ENCODE measurements at places on chromosomes 7 and 10.

GRCh38 chr7:73769481-73770001, 529 bp downstream of the CLDN3 start:
- DNase-seq: no peak

DNA sequence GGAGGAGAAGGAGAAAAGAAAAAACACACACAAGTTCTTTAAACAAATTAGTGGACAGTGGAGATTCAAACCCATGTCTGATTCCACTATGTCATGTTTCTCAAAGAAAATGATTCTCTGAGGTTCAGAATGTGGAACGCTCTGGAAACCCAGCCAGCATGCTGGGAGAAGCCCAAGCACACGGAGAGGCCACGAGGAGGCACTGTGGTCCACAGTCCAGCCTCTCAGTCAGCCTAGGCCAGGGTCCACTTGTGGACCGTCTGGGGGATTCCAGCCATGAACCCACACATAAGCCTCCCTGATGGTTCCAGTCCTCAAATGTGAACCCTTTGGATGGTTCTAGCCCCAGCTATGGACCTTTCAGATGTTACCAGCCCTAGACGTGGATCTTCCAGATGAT, 73.4 kb downstream of the CAV1 start:
- DNase-seq: no peak

DNA sequence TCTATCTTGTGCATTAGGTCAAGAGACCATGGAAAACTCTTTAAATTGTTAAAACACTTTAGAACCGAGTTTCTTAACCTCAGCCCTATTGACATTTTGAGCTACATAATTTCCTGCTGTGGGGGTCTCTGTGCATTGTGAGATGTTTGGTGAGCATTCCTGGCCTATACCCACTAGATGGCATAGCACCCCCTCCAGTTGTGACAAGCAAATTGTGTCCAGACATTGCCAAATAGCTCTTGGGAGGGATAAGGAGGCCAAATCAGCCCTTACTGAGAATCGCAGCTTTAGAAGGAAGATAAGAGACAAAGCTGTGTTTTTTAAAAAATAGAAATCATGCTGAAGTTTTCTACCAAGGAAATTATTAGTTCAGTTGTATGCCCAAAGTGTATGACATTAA, 1158.5 kb upstream of the C7orf33 start:
- no peak for DNase-seq

DNA sequence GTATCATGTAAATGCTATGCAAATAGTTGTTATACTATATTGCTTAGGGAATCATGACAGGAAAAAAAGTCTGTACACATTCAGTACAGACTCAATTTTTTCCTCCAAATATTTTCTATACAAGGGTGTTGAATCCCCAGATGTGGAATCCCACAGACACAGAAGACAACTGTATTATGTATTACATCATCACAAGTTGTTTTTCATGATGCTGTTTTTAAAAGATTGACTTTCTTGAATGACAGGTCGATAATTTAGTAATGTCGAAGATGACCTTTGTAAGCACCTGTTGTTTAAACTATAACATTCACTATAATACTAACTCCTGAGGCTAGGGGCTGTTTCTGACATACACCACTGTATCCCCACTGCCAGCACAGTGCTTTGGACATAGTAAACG, 143.5 kb downstream of the MLLT10 start:
- DNase-seq: no peak

- no peak for DNase-seq
Measured at GRCh38 chr10:131087464-131088215, 223.9 kb downstream of the TCERG1L start.

GRCh38 chr7:70005891-70006260, 407.6 kb downstream of the AUTS2 start:
- DNase-seq: no peak

All from stimulated activated CD4-positive, alpha-beta T cell treated with anti-CD3 and anti-CD28 coated beads, Interleukin-1b, Interleukin-23, amount 100 ng/mL, for 1 hour (primary cell).